ENCODE measurements at places on chromosomes 1 and 21.

DNA sequence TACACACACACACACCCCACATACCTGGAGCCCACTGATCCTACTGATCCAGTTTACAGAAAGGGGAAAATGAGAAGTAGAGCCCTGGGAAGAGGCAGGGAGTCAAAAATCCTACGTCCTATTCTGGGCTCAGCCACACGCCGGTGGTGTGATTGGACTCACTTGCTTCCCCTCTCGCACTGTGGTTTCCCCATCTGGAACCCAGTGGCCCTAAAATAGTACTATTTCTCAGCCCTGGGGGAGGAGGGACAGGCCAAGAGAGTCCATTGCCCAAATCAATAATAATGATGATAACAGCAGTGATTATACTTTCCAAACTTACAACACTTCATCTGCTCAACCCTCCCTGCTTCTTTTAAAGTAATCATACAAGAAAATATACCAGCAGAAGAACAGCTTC, 2.9 kb upstream of the PIGR start:
- DNase-seq = no peak

DNA sequence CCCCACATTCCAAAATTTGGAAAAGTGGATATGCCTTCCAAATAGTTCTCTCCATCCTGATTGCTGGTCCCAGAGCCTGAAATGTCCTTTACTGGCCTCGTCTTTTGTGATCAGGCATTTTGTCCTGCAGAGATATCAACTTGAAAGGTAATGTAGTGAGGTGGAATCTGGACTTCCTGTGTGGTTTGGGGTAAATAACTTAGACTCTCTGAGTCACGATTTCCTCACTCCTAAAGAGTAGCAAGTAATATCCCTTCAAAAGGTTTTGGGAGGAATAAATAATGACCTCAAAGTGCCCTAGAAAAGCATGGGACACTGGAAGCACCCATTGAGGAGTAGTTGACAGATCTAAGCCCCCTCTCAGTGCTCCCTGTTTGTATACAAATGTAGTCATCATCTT, 426.6 kb downstream of the OMA1 start:
- DNase-seq = no peak

DNA sequence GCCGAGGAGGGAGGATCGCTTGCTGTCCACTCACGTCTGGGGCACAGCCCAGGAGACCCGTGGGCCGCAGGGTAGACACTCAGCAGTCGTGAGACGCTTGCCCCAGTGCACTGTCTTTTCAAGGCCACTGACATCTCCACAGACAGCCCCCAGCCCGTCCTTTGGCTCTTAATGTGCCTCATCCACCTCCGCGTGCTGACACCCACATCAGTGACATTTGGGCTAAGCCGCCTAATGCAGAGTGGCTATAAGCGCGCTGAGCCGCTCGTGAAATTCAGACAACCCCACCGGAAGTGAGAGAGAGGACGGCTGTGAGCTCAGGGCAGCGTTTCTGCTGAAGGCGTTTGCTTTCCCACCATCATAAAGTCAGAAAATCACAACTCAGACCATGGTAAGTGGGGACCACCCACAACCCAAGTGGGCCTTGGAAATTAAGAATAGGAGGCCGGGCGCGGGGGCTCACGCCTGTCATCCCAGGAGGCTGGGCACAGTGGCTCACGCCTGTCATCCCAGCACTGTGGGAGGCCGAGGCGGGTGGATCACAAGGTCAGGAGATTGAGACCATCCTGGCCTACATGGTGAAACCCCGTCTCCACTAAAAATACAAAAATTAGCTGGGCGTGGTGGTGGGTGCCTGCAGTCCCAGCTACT, 8.4 kb downstream of the SLC35E2B start:
- DNase-seq = no peak

GRCh38 chr1:107196973-107197562, 56.2 kb downstream of the NTNG1 start:
- peak; percentile 21 for DNase-seq

DNA sequence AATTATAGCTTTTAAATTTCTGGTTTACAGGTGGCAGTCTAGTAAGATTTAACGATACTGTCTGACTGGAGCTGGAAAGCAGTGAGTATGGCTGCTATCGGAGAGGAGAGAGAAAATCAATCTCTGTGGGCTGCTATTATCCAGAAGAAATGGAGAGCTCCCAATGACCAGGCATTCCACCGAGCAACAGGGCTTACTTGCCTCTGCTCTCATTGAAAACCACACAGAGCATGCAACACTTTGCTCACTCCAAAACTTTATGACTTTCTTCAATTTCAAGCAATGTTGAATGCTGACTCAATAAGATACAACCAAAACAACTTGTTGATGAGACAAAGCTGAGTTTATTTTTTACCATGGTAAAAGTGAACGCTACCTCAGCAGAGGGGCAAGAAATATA, 337.0 kb upstream of the NCAM2 start:
- DNase-seq = no peak

DNA sequence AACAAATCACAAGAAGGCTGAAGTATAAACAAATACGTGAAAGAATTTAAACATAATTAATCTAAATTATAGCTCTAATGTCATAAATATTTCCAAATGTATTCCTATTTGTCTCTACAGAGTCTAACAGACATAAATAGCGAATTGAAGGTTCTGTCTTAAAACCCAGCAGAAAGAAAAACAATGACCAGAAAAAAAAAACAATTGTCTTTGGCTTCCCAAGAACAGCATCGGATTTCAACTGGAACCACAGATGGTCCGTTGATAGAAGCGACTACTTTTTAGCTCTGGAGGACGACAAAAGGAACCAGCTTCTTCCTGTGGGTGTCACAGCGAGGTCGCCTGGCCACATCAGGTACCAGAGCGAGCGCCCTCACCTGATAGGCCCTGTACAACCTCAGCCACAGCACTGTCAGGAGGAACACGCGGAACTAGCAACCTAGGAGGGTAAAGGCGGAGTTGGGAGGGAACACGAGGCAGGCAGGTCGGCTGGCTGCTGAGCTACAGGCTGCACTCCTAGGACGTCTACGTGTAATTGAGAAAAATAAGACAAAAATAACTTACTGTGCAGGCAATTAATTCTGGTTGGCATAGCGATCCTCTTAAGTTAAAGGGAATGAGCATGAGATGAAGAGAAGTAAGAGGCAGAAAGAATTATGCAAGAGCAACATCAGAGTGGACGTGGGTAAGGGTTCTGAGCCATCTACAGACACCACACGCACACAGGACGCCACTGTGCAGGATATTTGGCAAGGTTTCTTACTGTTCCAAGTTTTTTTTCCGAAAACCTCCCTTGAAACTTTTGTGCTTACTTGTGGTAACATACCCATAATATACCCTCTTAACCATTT, 16.7 kb upstream of the PRDM15 start:
- DNase-seq = no peak

GRCh38 chr1:156768610-156769295, 1.4 kb downstream of the PRCC start:
- DNase-seq = no peak

DNA sequence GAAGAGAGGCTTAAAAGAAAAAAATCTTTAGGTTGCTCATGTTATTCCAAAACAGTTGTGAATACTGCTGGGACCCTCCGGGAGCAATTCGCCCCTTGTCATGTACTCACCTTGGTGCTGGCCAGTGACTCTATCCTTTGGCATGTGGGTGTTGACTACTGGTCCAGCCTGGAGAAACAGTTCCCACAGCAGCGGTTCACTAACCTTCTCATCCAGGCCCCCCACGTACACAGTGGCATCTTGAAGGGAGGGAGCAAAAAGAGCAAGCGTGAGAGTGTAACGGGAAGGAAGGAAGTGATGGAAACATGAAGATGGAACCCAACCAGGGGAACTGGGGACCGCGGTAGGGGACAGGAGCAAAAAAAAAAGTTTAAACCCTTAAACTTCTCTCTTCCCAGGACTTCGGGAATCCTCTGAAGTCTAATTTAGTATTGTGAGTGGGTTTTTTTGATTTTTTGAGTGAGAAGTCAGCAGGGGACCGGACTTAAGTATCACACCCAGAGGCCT, 494 bp downstream of the SF3B4 start:
- no peak for DNase-seq

- DNase-seq = no peak
Measured at GRCh38 chr1:240909701-240910457, 297.9 kb upstream of the GREM2 start.

GRCh38 chr1:201460814-201461644, 8.0 kb downstream of the PHLDA3 start:
- peak; percentile 99 for DNase-seq

GRCh38 chr1:207925210-207925609, 14.3 kb upstream of the CD34 start:
- DNase-seq = no peak

- no peak for DNase-seq
Measured at GRCh38 chr1:181662606-181663005, 179.3 kb downstream of the CACNA1E start.

DNA sequence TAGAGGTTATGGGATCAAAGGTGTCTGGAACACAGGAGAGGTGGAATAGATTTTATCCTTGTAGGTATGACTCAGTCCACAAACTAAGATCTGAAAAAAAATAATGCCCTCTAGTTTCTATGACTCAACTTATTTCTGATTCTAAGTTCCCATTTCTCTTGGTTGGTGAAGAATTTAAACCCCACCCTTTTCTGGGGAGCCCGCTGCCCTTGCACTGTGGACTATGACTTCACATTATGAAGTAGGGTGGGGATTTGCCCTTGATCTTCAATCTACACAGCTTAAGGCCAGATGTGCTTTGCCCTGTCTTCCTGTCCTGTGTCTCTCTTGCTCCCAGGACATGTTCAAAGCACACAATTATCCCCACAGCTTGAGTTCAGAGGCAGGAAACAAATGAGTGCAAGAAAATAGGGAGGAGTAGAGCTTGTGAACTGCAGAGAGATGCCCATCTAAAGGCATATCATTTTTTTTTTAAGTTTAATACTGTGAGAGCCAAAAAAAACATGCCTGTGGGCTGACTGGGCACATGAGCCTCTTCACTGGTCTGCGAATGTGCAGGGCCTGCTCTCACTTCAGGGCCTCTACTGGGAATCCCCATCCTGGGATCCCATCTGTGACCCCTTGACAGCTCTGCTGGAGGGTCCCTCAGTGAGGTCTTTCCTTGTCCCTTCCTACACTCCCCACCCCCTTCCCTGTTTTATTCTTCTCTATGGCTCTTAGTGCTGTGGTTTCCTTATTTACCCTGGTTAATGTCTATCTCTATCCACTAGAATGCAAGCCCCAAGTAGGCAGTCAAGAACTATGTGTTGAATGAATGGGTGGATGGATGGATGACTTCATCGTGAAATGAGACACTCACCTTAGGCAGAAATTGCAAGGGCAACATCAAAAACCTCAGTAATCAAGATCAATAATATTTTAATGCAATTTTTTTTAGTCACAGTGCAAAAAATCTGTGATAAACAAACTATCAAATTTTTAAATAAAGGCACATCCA, 61.5 kb downstream of the CD58 start:
- peak; percentile 90 for DNase-seq

DNA sequence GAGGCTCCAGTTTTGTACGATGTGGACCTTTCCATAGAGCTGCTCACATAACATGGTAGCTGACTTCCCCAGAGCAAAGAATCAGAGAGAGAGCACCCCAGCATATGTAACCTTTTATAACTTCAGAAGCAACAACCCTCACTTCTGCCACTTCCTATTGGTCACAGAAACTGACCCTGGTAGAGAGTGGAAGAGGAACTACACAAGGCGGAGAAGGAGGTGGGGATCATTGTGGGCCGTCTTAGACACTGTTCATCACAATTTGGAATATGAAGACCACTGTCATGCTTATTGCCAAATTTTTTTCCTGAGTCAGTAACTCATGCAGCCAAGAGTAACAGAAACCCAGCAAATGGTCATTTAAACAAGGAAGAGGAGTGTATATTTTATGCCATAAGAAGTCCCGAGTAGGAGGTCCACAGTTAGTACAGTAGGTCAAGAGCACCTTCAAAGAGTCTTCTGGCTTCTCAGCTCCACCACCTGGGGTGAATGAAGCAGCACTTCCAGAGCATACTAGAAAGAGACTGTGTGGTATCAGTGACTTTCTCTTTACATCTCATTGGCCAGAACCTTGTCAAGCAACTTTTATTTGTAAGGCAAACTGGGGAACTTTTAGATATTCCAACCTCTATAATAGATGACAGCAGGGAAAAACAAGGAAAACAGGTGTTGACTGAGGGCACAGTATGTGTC, 71.8 kb downstream of the ODF2L start:
- no peak for DNase-seq

- DNase-seq = no peak
Measured at GRCh38 chr1:87600055-87600850, 271.6 kb downstream of the LMO4 start.

GRCh38 chr21:34817821-34818661, 149.2 kb downstream of the CLIC6 start:
- DNase-seq = no peak

- DNase-seq = no peak
Measured at GRCh38 chr1:21625390-21626190, 43.6 kb downstream of the RAP1GAP start.

DNA sequence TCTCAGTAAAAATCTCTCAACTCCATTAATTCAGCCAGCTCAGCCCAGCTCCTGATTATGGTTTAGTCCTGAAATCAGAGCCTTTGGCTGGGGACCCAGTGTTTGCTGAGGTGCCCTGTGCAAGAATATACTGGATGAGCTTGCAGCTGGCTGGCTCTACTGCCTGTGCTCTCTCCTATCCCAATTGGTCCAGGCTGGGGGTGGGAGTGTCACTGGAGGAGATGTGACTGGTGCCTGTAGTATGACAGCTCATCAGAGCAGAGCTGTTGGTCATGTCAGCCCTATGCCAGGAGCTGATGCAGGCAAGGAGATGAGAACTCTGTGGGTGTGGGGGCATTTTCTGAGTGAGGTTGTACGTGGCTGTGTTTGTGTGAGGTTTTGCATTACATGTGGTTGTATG, 87.0 kb downstream of the TNR start:
- no peak for DNase-seq

- no peak for DNase-seq
Measured at GRCh38 chr1:25198663-25199252, 33.5 kb downstream of the SYF2 start.

DNA sequence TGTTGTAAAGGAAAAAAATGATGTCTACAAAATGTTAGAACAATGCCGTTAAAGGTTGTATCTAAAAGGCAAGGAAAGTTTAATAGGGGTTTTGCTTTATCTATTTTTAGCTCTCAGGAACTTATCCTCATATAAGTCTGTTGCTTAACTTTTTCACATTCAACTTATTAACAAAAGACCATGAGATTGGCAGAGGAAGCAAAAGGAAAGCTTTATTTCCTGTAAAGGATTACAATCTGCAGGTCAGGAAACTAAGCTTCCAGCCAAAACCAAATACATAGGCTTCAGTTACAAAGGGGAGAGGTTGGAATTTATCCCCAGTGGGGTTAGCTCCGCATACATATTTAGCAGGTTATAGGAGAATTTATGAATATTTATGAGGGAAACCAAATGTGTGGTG, 58.7 kb upstream of the KIAA1614 start:
- no peak for DNase-seq

DNA sequence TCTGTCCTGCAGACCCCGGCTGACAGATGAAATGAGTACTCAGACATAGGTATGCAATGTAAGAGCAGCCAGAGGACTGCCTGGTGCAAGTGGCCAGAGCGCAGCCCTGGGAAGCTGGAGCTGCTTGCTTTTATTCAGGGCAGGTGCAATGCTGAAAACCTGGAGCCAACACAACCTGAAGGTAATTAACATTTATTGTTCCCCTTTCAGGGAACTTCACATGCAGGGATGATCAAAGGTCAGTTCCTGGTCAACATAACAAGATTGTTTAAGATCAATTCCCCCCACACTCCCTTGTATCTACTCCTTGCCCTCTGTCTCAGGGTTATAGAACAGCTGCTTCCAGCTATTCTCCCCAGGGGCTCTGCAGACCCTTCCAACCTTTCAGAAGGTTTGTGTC, 48.7 kb upstream of the PRELP start:
- no peak for DNase-seq

- peak; percentile 63 for DNase-seq
Measured at GRCh38 chr1:7808253-7808844, 24.3 kb downstream of the PER3 start.

Measured in fibroblast of mammary gland (primary cell).